Fibroblast of upper back skin (primary cell): ENCODE measurements at places on chromosomes 4 and X.

- DNase-seq, result no peak
These were observed 70.5 kb upstream of the IGSF1 start for GRCh38 chrX:131359611-131360010.

DNA sequence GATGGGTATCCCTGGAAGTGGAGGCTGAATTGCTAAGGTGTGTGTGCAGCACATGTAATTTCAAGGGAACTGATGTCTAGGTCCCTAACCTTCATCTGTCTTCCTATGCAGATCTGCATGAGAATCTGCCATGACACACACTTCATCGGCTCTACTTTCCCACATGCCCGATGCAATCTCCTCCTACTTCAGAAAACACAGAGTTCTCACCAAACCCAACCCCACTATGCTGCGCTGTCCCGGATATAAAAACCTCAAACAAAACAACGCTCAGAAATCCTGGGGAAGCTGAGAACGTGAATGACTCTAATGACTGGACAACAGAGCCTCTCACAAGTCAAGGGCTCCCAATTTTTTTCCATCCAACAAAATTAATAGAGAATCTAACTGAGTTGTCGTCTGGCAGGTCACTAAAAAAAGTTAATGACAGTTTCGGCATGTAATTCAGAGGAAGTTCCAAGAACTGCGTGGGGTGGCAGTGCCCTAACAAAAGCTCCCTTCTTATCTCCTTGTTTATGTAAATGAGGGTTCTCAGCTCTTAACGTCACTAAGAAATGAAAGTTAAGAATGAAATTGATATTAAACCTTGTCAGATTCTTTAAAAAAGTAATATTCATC lies 39.0 kb downstream of the STX18 start:
- DNase-seq, result no peak

- DNase-seq, result no peak
These were observed 90.7 kb upstream of the PCDH18 start for GRCh38 chr4:137623013-137623412.

DNA sequence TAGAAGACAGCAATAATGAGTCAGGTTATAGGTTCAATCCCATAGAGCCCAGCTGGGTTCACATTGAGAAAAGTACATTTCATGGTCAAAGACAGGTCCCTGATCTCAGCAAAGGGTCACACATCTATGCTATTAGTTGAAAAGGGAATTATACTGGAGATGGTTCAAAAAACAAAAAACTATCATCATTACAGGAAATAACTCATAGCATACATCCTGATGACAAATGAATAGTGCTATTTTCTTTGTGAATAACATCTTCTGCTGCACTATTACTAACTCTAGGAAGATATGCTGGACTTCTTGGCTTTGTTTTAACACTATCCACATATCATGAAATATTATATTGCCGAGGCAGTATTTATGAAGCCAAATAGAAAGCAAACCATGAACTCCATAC lies 202.5 kb upstream of the MAB21L2 start:
- DNase-seq, result peak; percentile 38

DNA sequence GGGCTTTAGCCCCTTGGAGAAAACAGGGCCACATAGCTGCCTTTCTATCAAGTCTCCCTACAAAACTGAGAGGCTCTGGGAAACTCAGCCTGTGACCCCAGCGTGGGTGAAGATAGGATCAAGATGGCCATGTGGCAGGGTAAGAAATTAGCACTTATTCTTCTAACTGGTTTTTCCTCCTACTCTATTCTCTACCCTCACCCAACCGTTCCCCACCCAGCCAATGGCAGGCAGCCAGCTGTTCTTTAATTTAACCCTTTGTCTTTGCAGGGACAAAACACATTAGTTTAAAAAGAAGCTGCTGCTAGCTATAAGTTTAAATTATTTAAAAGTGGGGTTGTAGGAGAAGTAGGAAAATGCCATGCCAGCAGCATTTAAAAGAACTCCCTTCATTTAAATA lies 2.8 kb downstream of the CLCN5 start:
- no peak for DNase-seq

- DNase-seq, result no peak
These were observed 18.8 kb downstream of the MSANTD1 start for GRCh38 chr4:3267576-3268394.

- peak; percentile 91 for DNase-seq
These were observed 47.0 kb downstream of the FAT1 start for GRCh38 chr4:186676531-186677161.

DNA sequence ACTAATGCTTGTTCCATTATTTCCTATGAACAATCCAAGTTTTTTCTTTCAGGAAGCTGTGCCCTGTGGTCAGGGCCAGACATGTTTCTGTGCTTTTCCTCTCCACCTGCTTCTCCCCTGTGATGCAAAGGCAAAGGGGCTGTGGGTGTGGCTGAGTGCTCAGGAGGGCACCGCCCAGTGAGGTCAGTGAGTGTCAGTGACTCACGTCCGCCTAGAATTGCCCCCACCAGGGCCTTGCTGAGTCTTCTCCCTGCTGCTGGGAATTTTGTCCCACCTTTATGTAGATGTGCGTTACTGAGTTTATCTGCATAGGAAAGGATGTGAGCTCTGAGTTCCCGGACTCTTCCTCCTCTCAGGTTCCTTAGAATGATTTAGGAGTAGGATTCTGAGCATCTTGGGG lies 283.2 kb downstream of the DCHS2 start:
- no peak for DNase-seq
